Activated T-cell treated with anti-CD3 and anti-CD28 coated beads, Interleukin-2, amount 50 U/mL, for 72 hours (primary cell): ENCODE measurements at places on chromosomes 7 and 10. TPM values are rescaled to one million over a fixed set of nuclear protein-coding genes. Genes with fewer than 3 reads are reported as not detected.

The ARHGEF5 gene
- 13.4 TPM for total RNA-seq

The FAM24B gene
- 38.1 TPM for total RNA-seq

The PARD3 gene
- total RNA-seq: 3.7 TPM

The CPED1 gene
- not detected for total RNA-seq

The SPRN gene
- total RNA-seq: not detected
